ENCODE measurements at places on chromosomes 4 and X.

- H3K27me3 ChIP-seq = no peaks in the 10 kb centered on the region
- no peaks in the 10 kb centered on the region for H3K4me1 ChIP-seq
- no peaks in the 10 kb centered on the region for H3K36me3 ChIP-seq
- H3K27ac ChIP-seq = no peak overlapping the region
- no peak overlapping the region for H3K4me3 ChIP-seq
Measured at GRCh38 chrX:522456-522855, 108.1 kb upstream of the SHOX start.

GRCh38 chrX:110420771-110421499 lies 62.3 kb downstream of the RTL9 start:
- DNase-seq = no peak
- H3K4me3 ChIP-seq = no peak overlapping the region
- H3K27me3 ChIP-seq = no peaks in the 10 kb centered on the region
- H3K27ac ChIP-seq = no peak overlapping the region

DNA sequence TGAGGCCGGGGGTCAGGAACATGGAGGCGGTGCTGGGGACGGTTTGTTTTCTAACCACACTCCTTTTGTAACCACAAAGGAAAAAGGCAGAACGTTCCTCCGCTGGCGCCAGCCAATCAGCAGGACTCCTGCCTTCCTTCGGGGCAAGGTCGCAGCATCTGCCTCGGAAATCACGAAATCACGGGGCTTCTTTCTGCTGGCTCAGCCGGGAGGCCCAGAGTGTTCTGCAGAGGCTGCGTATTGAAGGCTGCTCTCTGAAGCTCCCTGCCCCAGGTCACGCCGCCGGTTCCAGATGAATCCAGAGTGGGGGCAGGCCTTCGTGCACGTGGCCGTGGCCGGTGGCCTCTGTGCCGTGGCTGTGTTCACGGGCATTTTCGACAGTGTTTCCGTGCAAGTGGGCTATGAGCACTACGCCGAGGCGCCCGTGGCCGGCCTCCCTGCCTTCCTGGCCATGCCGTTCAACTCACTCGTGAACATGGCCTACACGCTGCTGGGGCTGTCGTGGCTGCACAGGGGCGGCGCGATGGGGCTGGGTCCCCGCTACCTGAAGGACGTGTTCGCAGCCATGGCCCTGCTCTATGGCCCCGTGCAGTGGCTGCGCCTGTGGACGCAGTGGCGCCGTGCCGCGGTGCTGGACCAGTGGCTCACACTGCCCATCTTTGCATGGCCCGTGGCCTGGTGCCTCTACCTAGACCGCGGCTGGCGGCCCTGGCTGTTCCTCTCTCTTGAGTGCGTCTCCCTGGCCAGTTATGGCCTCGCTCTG lies 9.4 kb downstream of the TMEM187 start:
- no peaks in the 10 kb centered on the region for H3K27me3 ChIP-seq
- no peak overlapping the region for H3K4me3 ChIP-seq
- H3K4me1 ChIP-seq = peaks cover 2% of the 10 kb centered on the region
- no peaks in the 10 kb centered on the region for H3K36me3 ChIP-seq
- H3K27ac ChIP-seq = no peak overlapping the region

- H3K36me3 ChIP-seq = no peaks in the 10 kb centered on the region
- H3K27ac ChIP-seq = no peak overlapping the region
- DNase-seq = peak; percentile 75
- no peaks in the 10 kb centered on the region for H3K4me1 ChIP-seq
- no peaks in the 10 kb centered on the region for H3K27me3 ChIP-seq
- no peak overlapping the region for H3K4me3 ChIP-seq
Measured at GRCh38 chr4:76179398-76180318, 31.5 kb upstream of the NUP54 start.

GRCh38 chr4:151992332-151993154 lies 231.7 kb upstream of the GATB start:
- H3K4me1 ChIP-seq = peaks cover 5% of the 10 kb centered on the region
- H3K36me3 ChIP-seq = no peaks in the 10 kb centered on the region
- no peaks in the 10 kb centered on the region for H3K27me3 ChIP-seq
- no peak overlapping the region for H3K27ac ChIP-seq

GRCh38 chr4:73344106-73344505 lies 60.0 kb upstream of the ALB start:
- no peak overlapping the region for H3K27ac ChIP-seq
- H3K4me1 ChIP-seq = no peaks in the 10 kb centered on the region
- no peaks in the 10 kb centered on the region for H3K27me3 ChIP-seq
- no peak for DNase-seq
- no peak overlapping the region for H3K4me3 ChIP-seq

- no peaks in the 10 kb centered on the region for H3K27me3 ChIP-seq
- no peak overlapping the region for H3K4me3 ChIP-seq
- no peak for DNase-seq
- H3K4me1 ChIP-seq = no peaks in the 10 kb centered on the region
Measured at GRCh38 chr4:56689201-56689969, 8.3 kb upstream of the HOPX start.

GRCh38 chr4:139299536-139299935 lies 1.8 kb upstream of the NAA15 start:
- no peak overlapping the region for H3K27ac ChIP-seq
- no peak overlapping the region for H3K4me3 ChIP-seq
- no peak for DNase-seq
- no peaks in the 10 kb centered on the region for H3K36me3 ChIP-seq
- no peaks in the 10 kb centered on the region for H3K4me1 ChIP-seq

GRCh38 chr4:185566972-185567371 lies 31.7 kb upstream of the PDLIM3 start:
- no peaks in the 10 kb centered on the region for H3K4me1 ChIP-seq
- H3K36me3 ChIP-seq = no peaks in the 10 kb centered on the region
- H3K27ac ChIP-seq = no peak overlapping the region

DNA sequence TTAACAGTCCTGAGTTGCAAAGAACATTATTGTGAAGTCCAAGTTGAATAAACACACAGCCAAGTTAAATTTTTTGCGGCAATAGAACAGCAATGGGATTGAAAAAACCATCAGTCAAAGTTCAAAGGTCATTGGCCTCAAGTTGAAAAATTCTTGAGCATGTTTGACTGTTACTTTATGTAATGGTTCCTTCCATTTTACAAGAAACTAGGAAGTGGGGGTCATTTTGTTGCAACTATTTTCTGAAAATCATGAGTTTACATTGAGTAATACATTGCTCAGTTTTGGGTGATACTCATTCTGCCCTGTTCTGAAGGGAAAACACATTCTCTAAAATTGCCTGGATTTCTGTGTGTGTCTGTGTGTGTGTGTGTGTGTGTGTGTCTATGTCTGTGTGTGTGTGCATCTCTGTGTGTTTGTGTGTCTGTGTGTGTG lies 5.2 kb upstream of the IRF2 start:
- no peak overlapping the region for H3K4me3 ChIP-seq
- no peak for DNase-seq
- peaks cover 5% of the 10 kb centered on the region for H3K4me1 ChIP-seq
- H3K36me3 ChIP-seq = no peaks in the 10 kb centered on the region
- no peaks in the 10 kb centered on the region for H3K27me3 ChIP-seq

DNA sequence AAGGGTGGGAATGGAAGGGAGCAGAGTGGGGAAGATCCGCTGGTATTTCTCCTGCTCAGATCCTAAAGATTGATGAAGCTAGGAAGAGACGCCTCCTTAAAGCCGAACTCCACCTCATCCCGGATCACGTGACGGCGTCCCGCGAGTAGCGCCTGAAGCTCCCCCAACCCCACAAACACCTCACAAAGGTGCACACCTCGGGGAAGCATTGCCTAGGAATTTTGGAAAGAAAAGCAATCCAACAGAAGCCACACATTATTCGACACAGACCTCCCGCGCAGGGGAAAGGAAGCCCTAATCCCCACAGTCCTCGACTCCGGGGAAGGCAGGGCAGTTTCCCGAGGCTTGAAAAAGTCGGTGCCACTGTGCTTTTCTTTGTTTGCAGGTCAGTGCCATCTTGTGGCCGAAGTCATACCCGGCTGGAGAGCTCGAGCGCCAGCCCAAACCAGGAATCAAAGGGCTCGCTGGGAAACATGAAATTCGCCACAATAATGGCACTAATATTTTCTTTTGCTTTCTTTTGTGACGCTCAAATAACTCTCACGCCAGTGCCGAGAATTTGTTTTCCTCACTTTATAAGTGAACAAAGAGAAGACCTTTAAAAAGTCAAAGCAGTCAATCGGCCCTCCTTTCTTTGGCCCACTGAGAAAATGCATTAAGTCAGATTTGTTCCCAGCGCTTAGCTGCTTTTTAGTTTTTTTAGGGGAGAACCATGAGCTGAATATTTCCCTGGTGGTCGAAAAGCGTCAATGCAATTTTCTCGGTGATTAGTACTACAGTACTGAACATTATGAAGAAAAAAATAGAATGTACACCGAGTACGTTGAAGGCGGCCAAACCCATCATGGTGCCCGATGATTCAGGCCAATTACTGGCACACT lies at the start of gene NPY1R:
Gene NPY1R (minus strand): TSS at position 71 of the 881 bp plus-strand sequence. CDS start 6,042 bp downstream, outside the sequence.
- H3K36me3 ChIP-seq = no peaks in the 10 kb centered on the region
- H3K27ac ChIP-seq = no peak within 1 kb of the TSS
- H3K4me1 ChIP-seq = no peaks in the 10 kb centered on the region
- no peak for DNase-seq
- peaks cover 10% of the 10 kb centered on the region for H3K27me3 ChIP-seq

DNA sequence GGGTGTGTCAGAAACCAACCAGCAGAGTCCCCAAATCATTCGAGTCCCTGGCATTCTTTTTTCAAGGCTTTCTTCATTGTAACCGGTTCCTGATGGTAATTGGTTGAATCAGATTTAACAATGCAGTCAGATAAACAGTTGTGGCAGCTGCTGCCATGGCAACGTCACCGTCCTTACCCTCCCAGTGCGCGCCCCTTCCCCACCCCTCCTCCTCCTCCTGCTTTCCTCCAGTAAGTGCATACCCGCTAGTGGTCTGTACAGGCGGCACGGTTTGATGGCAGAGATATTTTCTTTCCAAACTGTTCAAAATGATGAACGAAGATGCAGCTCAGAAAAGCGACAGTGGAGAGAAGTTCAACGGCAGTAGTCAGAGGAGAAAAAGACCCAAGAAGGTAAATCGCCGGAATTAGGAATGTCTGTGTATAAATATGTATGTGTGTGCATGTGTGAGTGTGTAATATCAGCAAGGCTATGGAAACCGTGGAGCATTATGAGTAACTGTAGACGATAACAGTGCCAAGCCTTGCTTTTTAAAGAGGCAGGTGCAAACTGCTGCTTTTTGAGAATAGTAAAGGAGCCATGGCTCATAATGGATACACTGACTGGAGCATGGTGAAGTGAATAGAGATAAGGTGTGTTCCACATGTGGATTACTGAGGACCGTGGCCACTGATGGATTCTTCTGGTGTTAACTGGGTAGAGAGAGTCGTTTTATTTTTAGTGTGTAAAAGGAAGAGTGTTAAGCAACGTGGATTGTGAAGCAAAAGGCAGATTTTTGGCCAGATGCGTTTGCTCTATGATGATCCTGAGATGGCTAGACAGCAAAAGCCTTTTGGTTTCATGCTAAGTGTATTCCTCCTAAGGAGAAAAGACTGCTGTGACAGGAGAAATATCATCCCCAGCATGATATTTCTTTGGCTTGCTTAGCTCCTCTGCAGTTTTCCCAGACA lies at the start of gene ANK2:
Gene ANK2 (plus strand): TSS at position 233 of the 950 bp plus-strand sequence. CDS start 76 bp downstream, at position 309.
- H3K27me3 ChIP-seq = no peaks in the 10 kb centered on the region
- DNase-seq = peak; percentile 61
- peaks cover 4% of the 10 kb centered on the region for H3K4me1 ChIP-seq
- H3K36me3 ChIP-seq = no peaks in the 10 kb centered on the region
- no peak within 1 kb of the TSS for H3K27ac ChIP-seq

GRCh38 chr4:39047681-39048080 lies 14.4 kb upstream of the KLHL5 start:
- no peak overlapping the region for H3K4me3 ChIP-seq
- no peak for DNase-seq
- no peak overlapping the region for H3K27ac ChIP-seq
- no peaks in the 10 kb centered on the region for H3K36me3 ChIP-seq

All from iPS DF 6.9 (cell line).